Pons (tissue), 1 donor: ENCODE measurements at places on chromosomes 2 and 18.
A peak's percentile ranks its signal among the peaks of the same experiment; 100 is the strongest.

DNA sequence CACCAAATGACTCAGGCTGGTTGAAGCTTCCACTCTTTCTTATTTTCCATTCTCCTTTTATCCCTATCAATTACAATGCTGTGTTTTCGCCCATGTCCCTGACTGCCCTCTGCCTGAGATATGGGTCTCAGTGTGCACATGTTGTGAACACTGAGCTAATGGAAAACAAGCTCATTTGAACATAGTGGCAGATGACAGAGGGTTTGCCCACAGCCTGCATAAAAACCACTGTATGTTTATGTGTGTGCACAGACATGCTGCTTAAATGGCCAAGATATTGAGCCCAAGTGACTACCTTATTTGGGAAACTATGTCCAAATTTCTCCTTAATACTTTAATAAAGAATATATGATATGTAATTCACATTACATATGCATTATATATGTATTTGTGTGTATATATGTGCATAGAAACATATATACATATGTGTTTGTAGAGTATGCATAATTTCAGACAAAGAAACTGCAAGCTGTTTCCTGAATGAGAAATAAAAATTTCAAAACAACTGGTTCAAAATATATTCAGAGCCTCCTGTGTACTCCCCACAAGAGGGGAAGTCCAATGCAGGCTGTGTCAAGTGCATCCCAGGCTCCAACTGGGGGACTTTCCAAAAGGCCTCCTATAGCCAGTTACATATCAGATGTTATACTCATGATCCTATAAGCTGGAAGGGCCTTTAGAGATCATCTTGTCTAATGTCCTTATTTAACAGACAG, 92.7 kb upstream of the CD302 start:
- no peak for DNase-seq

DNA sequence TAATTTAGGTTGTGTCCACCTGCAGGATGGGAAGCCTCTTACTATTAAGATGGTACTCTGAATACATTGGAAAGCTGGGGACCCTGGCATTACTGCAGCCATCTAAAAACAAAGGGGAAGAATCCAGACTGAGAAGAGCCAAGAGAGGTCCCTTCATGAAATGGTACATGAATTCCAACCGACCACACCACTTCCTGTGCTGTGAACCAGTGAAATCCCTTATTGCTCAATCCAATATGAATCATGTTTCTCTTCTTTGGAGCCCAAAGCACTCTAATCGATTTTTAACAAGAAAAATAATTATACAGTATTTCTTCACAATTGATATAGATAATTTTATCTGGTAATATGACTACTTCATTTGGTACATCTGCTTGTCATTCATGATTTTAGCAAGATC, 479.7 kb upstream of the RAB6C start:
- no peak for DNase-seq

DNA sequence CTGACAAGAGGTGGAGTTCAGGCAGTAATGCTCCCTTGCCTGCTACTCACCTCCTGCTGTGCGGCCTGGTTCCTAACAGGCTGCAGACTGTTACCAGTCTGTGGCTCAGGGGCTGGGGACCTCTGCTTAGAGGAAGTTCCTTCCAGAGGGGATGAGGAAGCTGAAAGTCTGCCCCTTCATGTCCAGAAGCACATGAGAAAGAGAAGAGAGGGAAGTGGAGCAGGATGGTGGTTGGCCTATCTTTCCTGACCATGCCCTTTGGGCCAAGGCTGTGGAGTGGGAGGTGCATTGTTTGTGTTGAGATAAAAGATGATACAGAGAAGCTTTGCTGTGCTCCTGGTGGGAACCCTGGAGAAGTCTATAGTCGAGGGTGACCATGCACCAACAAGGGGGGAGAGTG, 112.5 kb downstream of the LPIN1 start:
- DNase-seq: no peak

DNA sequence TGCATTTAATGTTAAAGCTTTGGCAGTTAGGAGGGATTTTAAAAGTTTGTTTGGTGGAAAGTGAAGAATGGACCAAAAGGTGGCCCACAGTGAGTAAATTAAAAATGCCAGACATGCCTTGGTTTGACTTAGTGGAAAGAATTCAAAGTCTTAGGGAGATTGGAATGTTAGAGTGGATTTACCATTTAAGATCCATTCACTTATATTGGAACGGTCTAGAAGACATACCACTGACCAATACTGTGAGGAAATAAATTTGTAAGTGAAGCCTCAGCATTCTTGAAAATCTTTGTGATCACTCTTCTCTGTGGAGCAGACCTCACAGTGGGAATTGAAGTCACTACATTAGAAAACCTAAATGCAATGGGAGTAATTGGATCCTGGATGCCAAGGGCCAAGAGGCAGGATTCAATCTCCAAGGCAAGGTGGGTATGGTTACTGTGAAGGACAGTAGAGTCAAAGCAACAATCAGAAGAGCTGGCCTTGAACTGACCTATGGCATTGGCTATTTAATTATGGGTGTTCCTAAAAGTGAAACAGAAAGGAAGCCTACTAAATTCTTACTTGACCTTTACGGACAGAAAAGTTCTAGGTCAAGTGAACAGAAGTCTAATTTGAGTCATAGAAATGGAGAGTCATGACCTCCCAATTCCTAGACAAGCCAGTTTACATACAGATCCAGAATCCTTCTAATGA, 40.2 kb upstream of the VRK2 start:
- DNase-seq: no peak

DNA sequence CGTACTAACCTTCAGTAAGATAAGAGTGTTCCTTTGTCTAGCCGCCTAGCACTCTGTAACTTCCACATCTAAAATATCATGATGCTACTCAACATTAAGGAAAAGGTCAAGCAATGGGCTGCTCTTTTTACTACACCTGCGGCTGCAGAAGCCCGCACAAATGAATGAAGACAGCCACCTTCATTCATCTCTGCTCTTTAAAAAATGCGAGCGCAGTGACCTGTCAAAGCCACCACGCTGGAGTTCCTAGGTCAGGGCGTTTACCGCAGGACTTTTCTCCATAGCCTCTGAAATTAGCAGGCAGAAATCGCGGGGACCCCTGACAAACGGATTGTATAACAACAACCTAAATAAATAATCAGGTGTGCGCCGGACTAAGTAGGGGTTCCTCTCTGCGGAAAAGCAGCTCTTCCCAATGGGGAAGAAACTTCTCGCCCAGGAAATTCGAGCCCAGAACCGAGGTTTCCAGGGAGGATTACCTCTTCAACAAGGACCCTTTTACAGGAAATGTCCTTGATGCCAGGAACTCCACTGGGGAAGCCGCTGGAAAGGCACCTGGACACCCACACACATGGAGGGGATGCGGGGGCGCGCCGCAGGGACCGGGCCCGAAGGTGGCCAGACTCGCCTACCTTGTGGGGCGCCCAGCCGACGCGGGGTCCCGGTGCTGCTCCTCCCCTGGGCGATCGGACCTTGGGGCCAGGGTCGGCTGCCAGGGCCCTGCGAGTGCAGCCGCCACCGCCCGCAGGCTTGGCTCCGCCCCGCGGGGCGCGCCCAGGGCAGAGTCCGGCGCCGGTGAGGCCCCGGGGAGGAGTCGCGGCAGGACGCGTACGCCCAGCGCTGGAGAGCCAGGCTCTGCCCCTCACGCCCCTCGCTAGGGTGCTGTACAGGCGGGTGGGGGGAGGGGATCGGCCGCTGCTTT, at the start of gene CCDC68:
Gene CCDC68 (minus strand): TSS at position 758 of the 922 bp plus-strand sequence. CDS start 16,670 bp downstream, outside the sequence.
- DNase-seq: no peak

DNA sequence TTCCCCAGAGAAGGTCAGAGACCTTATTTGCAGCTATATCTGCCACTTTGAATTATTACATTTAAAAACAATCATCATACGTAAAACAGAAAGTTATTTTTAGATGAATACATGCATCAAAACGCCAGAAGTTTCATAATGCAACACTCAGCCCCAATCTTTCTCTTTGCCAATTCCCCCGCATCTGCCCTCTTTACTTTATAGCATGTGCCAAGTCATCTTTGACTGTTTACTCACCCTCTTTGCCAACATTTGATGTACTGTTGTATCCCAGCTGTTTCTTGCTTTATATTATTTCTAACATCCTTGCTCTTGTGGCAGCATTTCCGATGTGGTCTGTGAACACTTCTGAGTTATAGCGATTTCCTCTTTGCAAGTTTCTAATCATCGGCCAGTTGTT, 86.2 kb downstream of the CRIM1 start:
- no peak for DNase-seq

DNA sequence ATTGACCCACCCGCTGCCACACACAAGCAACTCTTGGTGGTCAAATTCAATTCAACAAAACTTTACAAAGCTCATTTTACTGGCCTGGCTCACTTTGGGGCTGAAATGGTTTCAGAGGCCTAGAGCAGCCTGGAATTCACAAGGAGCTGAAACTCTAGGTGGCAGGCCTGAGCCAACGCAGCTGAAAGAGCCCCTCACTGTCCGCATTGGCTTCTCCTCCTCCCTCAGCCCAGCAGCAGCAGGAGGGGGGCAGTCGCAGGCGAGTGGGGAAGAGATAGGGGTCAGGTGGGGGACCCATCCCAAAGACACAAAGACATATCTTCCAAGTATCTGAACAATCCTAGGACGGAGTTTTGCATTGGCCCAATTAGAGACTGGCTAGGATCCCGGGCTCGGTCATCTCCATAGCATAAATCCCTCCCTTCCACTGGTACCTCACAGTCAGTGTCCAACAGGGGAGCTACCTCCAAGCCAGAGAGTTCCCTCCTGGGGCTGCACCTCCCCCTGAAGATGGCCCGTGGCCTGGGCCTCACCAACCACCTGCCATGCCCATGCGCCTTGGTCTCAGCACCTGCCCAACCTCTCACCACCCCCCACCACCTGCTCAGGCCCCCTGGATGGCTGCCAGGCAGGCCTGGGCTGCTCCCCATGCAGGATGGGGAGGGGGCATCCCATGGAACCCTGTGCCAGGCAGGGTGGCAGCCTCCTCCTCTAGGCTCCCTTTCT, 113.4 kb downstream of the ZBTB7C start:
- no peak for DNase-seq

- DNase-seq: peak; percentile 31
Observed at GRCh38 chr18:74980669-74981068, 228.3 kb downstream of the PTGR3 start.

DNA sequence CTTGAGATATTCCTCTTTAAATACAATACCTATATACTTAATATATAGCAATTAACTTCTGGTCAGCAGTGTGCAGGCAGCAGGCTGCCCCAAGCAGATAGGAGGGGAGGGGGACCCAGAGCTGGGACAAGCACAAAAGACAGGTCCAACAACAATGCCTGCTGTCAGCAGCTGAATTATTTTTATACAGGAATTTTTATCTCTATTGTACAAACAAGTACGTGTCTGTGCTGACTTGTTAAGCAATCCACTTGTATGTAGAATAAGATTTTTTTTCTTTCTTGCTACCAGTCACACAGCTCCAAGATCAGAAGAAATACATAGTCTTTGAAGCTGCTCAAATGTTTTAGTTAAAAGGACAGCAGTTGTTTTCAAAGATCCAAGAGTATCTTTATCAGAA, 16.7 kb downstream of the BCL11A start:
- DNase-seq: no peak

- peak; percentile 67 for DNase-seq
Observed at GRCh38 chr2:147846412-147847081, 1.7 kb downstream of the ACVR2A start.

- DNase-seq: no peak
Observed at GRCh38 chr18:32868406-32868805, 95.6 kb upstream of the KLHL14 start.

- no peak for DNase-seq
Observed at GRCh38 chr2:191451116-191451515, 205.9 kb downstream of the MYO1B start.

- no peak for DNase-seq
Observed at GRCh38 chr18:78006006-78006773, 756.5 kb downstream of the GALR1 start.

- no peak for DNase-seq
Observed at GRCh38 chr2:26822877-26823276, 25.1 kb upstream of the DPYSL5 start.

- DNase-seq: no peak
Observed at GRCh38 chr18:45617284-45617683, 2.0 kb downstream of the SLC14A2 start.

GRCh38 chr18:49224738-49225137, 235.7 kb downstream of the DYM start:
- no peak for DNase-seq

DNA sequence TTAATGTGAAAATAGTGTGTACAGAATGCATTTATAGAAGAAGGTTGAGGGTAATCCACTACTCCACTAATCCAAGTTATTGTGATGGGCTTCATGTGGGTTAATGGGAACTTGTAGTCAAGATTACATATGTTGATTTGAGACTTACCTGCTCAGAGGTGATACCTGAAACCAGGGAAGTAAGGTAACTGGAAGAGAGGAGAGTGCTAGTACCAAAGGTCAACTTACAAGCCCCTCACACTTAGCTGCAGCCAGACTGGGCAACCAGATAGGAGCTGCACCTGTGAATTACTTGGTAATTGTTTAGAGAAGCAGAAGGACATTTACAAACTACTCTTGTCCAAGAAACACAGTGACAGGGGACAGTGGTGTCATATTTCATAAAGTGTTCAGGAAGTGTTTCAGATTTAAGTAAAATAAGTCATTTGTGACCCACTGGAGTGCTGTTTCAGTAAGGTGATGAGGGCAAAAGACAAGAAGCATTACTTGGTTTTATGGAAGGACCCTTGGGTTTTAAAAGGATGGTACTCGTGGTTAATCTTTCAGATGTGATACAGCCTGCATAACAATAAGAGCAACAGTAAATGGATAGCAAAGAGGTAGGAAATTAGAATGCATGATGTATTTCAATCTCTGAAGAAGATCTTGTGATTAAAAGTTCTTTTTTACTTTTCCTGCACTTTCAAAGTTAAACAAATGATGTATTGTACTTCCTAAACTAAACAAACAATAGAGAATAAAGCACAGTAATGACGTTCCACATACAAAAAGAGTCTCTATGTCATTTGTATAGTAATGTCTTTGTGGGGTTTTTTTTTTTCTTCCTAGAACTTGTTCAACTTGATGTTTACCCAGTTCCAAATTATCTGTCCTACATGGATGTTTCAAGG, 189.3 kb downstream of the PHLPP1 start:
- DNase-seq: peak; percentile 97

- no peak for DNase-seq
Observed at GRCh38 chr2:231450548-231450989, 13.7 kb downstream of the NCL start.

DNA sequence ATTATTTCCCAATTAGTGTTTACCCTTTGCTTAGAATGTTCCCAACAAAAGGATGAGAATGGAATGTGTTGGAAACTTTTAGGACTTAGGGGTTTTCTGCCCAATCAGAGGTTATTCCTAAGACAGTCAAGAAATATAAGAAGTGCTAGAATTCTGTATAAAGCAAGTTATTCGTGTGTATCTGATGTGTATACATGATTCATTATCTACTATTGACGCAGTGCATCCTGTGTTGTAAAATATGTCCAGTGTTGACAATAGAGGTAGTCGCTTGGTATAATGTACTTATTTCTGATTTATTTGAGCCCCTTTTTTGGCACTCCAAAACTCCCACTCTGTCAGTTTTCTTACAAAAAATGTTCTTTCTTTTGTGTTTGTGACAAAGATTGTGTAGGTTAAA, 881 bp downstream of the PIKFYVE start:
- DNase-seq: no peak
